ENCODE measurements at places on chromosomes 5 and 9.

DNA sequence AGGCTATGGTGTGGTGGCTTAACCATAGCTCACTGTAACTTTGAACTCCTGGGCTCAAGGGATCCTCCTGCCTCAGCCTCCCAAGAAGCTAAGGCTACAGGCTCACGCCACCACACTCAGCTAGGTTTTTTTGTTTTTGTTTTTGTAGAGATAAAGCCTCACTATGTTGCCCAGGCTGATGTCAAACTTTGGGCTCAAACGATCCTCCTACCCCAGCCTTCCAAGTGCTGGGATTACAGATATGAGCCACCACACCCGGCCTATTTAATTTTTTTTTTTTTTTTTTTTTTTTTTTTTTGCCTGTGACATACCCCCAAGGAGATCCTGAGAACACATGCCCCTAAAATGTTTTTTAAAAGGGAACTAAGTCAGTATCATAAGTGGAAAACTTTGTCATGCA, 10.4 kb downstream of the FUBP3 start:
- DNase-seq, result no peak

DNA sequence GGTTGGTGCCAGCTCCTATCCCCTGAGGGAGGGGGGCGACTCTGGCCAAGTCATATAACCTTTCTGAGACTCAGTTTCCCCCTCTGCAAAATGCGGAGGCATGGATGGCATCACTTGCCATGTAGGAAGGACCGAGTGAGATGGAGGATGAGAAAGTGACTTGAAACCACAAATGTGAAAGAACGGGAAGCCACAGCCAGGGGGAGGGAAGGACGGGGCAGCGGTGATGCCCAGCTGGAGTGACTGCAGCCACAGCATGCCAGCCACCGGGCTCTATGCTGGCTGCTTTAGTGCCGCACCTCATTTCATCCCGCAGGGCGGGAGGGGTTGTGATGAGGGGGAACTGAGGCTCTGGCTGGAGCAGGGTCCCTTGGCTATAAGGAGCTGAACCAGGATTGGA, 74.5 kb downstream of the HMCN2 start:
- no peak for DNase-seq

- DNase-seq, result no peak
These were observed 1005.9 kb upstream of the WWC1 start for GRCh38 chr5:167285591-167285990.

DNA sequence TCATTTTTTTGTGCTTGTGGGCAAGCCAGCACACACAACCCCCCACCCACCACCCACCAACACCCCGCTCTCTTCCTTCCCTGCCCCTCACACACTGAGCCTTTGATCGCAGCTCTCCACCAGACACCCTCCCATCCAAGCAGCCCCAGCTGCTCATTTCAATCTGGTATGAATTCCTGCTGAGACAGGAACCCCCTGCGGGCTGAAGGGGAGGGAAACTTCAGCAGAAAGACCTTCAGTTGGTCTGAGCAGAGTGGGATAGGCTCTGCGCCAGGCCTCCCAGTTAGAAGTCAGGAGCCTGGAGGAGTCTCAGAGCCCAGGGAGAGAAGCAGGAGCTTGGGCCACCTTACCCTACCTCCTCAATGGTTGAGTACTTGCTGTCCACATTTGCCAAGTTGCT, 7.2 kb downstream of the PCDHGC5 start:
- DNase-seq, result no peak

- DNase-seq, result no peak
These were observed 133.8 kb downstream of the MRPS30 start for GRCh38 chr5:44942524-44943001.

DNA sequence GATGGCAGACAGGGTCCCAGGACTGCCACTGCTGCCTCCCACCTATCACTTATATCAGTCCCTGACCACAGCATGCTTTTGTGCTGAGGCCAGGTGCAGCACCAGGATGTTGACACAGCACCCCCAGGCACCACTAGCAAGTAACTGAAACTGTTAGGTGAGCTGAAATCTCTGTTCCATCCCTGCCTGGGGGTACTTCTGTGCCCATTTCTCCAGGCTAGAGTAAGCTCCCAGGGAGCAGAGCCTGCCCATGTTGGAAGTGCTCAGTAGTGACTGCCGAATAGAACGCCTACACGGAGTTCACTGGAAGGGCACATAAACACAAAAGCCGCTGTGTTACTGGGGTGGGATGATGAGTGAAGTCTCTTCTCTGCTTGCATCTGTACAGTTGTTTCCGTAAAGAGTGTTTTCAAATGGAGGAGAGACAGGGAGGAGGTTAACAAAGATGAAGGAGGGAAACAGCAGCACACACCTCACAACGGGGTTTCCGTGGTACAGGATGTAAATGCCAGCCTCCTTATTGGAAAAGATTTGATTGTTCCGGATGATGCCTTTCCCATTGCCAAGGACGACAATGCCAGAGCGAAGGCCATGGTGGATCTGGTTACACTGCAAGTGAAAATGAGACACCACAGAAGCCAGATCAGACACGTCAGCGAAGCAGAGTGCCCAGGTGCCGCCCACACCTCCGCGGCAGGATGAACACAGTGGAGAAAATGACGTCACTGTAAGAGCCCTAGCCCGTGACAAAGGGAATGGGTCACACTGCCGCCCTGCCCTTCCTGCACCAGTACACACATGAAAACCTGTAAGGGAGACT, 43.1 kb downstream of the POLR1E start:
- no peak for DNase-seq

DNA sequence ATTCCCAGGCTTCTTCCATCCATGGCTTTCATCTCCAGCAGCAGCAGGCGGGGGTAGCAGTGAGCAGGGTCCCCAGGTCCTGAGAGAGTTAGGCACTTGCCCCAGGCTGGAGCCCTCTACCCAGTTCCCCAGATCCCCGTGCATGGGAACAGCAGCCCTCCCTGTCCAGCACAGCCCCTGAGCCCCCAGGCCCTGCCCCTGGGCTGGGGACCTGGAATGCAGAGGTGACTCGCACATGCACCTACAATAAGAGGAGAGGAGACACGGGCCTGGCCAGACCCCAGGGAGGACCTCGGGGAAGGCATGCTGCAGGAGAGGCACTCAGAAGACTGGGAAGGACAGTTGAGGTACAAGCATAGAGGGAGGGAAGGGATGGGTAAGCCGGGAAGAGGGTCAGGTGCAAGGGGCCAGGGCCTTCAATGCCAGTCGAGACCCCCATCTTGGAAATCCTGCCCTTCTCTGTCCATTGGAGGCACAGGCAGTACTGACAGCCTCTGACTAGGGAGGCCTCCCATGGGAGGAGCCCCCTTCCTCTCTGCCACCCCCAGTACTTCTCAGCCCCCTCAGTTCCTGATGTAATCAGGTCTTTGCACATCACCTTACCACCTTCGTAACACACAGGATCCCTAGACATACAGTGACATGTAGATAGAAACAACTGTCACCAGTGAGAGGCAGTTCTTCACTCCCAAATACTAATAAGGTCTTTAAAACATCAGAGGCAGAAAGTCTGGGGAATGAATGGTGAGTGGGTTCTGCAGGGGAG, 135.3 kb upstream of the LMX1B start:
- DNase-seq, result no peak

GRCh38 chr9:82891321-82891720, 171.6 kb downstream of the RASEF start:
- no peak for DNase-seq

GRCh38 chr9:109181284-109181683, 14.2 kb upstream of the FRRS1L start:
- no peak for DNase-seq

- no peak for DNase-seq
These were observed 290.3 kb downstream of the RFX3 start for GRCh38 chr9:3235497-3235896.

GRCh38 chr5:109516390-109516789, 106.6 kb upstream of the PJA2 start:
- no peak for DNase-seq

DNA sequence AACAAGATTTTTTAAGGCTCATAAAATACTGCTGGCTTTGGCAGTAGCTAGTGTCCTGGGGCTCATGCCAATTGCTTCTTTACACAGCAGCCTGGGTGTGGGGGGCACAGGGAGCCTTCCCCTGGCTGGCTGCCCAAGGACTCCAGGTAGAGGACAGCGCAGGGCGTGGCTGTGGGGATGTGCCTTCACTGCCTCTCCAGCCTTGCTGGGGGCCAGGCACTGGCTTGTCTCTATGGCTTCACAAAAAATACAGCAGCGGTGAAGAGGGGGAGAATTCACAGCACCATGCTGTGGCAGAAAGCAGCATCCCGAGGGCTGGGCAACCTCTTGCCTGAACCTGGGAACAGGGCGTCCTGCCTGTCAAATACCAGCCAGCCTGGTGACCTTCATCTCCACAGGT, 57.4 kb downstream of the DAP start:
- no peak for DNase-seq

DNA sequence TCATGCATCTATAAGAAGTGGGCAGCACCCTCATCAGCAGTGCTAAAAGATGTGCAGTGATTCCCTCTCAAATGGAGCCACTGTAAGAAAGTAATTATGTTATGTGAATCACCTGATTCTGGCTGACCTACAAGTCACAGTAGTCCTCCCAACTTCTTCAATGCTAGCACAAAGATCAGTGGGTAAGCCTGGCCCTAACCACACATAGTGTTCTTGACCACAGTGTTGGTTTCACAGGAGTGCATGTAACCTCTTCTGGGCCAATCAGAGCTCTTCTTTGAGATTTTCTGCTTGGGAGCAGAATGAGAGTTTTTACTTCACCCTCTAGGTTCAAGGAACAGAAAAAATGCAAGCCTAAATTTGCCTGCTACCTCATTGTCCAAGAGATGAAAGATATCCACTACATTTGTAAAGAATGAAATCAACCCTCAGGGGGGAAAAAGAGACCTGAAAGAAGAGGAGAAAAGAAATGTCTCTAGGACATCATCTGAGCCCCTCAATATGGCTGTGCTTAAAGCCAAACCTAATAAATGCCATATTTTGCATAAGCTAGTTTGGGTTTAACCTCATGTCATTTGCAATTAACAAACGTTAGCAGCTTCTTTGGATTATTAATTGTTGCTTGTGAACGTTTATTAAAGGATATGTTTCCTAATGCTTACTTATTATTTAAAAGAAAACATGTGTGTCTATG, 65.3 kb upstream of the ADRB2 start:
- DNase-seq, result no peak

DNA sequence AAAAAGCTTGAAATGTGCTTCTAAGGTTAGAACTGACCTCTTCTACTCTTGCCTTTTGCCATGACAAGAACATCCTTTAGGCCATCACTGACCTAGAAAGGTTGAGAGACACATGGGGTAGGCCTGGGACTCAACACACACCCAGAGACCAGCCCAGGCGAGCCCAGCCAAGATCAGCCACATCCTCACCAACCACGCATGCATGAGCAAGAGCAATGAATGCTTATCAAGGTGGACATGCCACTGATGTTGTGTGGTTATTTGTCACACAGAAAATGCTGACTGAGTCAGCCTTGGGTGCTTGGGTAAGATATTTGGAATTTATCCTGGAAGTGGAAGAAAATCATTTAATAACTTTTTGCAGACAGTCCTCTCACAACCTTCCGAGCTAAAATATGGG, 39.4 kb downstream of the SMIM23 start:
- no peak for DNase-seq

DNA sequence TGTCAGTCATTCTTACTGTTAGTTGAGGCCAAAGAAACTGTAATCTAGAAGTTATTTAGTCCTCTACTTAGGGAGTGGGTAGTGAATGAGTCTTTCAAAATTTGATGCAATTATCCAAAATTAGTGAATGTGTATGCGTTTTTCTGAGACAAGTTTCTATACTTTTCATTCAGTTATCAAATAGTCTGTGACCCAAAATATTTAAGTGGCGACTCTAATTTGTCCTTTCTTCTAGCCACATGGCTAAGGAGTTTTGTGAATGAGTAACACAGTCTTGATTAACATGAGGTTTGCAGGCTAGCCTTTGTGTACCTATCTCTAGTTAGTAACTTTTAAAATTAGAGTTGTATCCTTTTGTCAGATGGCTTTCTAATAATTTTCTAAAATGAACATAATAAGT, 45.6 kb downstream of the COMMD10 start:
- DNase-seq, result no peak

DNA sequence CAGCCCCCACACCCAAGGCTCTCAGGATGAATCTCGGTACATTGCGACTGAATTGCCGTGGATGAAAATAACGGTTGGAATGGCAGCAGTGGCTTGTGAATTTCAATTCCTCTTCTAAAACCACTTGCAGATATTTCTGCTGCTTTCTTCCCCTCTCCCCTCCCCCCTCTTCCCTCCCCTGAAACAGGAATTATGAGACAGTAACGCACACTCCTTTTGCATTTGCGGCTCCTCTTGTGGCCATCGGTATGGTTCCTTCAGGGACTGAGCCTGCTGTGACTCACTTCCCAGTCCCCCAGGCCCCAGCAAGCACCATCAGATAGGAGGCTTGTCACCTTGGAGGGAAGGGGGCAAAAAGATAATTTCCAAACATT, 9.7 kb downstream of the DCANP1 start:
- DNase-seq, result no peak

DNA sequence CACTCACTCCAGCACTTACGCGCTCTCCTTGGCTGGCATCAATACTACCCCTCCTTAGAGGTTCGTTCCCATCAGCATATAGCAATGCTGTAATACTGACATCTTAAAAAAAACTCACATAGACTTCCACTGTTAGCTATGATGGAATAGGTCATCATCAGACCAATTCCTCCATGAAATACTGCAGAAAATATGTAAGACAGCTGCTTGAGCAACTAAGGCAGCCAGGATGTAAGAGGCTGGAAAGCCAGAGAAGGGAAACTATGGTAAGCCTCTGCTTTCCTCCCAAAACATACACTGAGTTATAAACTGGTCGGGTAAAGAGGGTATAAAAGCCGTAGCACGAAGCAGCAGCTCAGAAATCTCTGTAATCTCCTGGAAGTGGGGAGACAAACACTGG, 33.5 kb downstream of the AUH start:
- DNase-seq, result no peak

GRCh38 chr9:27125936-27126335, 16.9 kb downstream of the TEK start:
- DNase-seq, result no peak

GRCh38 chr9:72726947-72727346, 205.5 kb downstream of the TMC1 start:
- no peak for DNase-seq

Data from anterior cingulate cortex (tissue), 58 donors.